ENCODE measurements at places on chromosomes 6 and 20. TPM values are rescaled to one million over a fixed set of nuclear protein-coding genes. Genes with fewer than 3 reads are reported as not detected.
A peak's percentile ranks its signal among the peaks of the same experiment; 100 is the strongest.

The SLC22A7 gene
- total RNA-seq: not detected

GRCh38 chr20:51142448-51142847 lies 119.5 kb upstream of the KCNG1 start:
- no peak for DNase-seq

DNA sequence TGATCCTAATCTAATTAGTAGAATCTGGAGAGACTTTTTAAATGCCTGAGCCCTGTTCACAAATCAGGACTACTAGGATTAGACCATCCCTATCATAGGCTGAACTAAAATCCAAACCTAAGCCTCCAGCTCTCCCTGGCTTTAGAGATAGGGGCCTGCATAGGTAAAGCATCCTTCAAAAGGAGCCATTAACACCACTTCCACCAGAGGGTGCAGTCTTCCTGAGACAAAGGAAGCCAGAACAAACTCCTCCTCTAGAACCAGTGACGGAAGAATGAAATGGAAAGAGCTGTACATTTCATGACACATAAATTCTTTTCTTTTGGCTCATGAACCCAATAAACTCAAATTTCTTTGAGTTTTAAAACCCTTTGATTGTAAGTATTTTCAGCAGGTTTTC lies 291.2 kb upstream of the ADGRB3 start:
- DNase-seq: peak; percentile 86

- DNase-seq: peak; percentile 58
These were observed 46.9 kb upstream of the MAPK13 start for GRCh38 chr6:36083446-36083845.

DNA sequence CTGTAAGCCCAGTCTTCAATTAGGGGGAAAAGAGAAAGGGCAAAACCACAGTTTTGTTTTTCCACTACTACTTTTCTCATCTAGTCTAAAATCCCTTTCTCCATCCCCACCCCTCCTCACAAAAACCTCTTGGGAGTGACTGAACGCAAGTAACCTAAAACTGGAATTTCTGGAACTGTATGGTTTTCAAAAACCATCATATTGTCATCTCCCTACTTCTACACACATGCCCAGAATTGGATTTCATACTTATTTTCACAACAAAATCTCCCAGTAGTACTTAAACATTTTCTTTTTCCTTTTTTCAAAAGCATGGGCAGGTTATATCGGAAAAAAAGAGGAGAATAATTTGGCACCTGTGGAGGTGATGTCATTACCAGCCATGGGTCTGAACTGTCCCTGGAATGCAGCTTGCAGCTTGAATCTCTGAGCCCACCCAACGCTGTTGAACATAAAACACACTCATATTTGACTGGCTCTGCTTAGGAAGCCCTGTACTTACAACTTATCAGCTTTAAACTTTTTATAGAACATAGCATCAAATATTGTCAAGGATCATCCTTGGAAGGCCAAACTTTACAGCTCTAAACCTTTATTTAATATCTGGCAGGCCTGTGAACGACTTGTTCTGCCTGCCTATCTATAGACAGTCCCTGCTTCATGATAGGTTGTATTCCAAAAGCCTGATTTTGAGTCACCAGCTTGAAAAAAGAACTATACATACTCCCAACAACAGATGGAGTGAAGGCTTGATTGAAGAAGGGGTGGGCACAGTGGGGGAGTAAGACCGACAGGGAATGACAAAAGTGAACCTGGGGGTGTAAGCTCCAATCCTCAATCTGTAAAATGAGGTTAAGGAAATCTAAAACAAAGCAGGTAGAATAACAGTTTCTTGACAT lies 59.3 kb downstream of the EPB41L2 start:
- no peak for DNase-seq

GRCh38 chr6:43101497-43101896 lies 25.4 kb downstream of the PTK7 start:
- DNase-seq: no peak

All from endodermal cell (in vitro differentiated cells).